Stimulated activated CD8-positive, alpha-beta memory T cell treated with anti-CD3 and anti-CD28 coated beads, Interleukin-4, amount 100 ng/mL, for 4 hours (primary cell): ENCODE measurements at places on chromosomes 4 and X.

GRCh38 chr4:169900241-169900845 lies 125.9 kb downstream of the MFAP3L start:
- DNase-seq, result no peak

DNA sequence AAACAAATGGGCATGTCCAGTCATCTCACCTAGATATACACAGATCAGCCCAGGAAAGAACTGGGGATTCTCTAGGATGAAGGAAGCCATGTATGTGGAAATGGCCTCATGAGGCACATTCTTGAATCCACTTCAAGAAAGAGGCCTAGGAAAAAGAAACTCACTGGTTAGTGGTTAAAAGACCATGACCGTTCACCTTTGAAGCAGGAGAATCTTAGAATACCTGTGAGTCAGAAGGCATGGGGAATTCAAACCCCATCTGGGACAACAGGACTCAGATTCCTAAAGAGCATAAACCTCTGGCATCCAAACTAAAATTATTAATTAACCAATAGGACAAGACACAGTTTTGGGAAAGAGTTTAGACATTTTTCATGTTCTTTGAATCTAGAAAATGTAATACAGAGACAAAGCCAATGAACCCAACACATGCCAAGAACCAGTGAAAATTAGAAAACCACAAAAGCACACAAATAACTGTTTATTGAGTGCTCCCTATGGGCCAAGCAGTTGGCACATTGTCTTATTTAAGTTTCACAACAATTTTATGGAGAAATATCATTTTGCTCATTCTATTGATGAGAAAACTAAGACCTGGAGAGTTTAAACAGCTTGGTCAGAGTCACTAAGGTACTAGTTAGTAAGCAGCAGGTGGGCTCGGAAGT lies 97.5 kb downstream of the NPNT start:
- DNase-seq, result no peak

GRCh38 chrX:20263474-20263873 lies 3.2 kb downstream of the RPS6KA3 start:
- DNase-seq, result no peak

DNA sequence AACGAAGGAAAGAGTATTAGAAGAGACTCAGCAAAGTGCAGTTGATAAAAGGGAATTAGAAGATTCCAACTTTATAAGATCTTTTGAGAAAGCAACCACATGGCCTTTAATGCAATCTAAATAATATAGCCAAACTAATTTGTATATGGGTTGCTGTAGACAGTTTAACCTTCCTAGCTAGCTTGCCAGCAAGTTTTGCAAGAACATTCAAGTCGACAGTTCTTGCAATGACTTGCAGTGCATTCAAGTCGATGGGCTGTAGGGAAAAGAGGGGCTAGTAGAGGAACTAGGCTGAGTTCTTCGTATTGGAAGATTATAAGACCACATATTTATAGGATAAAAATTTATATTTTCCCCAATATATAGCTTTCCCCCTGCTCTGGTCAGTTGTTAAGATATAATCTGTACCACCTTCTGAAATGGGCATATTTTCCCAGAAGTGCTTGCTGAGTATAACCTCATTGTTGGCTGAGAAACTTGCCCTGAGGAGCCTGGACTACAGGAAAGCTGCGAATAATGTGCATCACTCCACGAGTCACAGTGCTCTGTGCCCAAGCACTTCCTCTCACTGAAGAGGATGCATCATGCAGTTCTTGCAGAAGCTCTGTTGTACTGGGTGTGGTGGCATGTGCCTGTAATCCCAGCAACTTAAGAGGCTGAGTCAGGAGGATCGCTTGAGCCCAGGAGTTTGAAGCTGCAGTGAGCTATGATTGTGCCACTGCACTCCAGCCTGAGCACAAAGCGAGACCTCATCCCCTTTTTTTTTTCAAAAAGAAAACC lies 56.7 kb downstream of the DOCK11 start:
- DNase-seq, result no peak

- DNase-seq, result peak; percentile 16
Observed at GRCh38 chr4:123564758-123565346, 168.3 kb downstream of the SPRY1 start.

GRCh38 chr4:70559924-70560323 lies 32.1 kb upstream of the AMBN start:
- DNase-seq, result no peak

DNA sequence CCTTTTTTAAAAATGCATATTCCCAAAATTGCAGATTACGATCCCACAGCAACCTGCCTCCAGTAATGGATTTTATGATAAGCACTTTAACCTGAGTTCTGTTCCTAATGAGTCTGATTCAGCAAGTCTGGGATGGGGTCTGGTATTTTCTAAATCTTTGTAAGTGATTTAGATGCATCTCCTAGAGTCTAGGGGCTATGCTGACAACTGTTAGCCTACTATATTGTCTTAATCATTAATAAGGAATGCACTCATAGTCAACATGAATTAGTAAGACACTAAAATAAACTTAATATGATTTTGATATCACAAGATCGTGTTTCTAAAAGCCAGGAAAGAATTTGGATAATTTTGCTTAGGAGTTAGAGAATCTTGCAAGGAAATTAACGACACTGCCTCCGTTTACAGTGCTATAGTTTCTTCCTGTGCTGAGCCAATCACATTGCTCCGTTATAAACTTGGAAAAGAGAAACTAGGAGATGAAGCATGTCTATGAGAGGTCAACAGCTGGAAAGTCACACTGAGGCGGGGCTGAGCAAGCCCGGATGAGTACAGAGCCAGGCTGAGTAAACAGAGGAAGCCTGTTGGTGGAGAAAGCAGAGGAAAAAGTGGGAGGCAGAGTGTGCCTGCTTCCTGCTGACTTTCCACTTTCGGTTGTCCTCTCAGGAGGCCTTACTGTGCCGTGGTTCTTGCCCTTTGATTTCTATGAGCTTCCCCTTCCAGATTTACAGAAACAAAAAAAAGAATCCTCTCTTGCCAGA lies 5.4 kb downstream of the SCARB2 start:
- no peak for DNase-seq

GRCh38 chr4:126701756-126702155 lies 931.0 kb upstream of the INTU start:
- DNase-seq, result no peak

GRCh38 chr4:172305698-172306097 lies 492.5 kb downstream of the GALNTL6 start:
- no peak for DNase-seq

DNA sequence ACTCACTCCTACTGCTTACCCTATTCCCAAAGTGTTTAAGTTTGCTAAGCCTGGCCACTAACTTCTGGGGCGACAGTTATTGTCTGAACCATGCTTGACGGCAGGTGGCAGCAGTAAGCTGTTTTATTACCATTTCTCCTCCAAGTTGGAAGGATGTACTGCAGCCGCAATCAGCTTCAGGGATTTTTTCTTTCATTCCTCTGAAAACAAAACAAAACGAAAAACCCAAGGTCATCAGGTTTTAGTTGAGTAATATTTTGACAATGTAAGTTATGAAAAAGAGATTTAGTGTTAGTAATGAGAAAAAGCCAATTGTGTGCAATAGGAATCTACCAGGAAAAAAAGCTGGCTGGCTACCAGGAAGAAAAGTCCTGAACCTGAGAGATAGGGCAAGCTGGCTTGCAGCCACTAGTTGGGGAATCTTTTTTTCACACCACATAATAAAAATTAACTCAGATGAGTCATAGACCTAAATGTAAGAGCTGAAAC lies 13.2 kb upstream of the RAB9B start:
- peak; percentile 1 for DNase-seq

GRCh38 chr4:61571761-61572559 lies 371.8 kb downstream of the ADGRL3 start:
- no peak for DNase-seq

DNA sequence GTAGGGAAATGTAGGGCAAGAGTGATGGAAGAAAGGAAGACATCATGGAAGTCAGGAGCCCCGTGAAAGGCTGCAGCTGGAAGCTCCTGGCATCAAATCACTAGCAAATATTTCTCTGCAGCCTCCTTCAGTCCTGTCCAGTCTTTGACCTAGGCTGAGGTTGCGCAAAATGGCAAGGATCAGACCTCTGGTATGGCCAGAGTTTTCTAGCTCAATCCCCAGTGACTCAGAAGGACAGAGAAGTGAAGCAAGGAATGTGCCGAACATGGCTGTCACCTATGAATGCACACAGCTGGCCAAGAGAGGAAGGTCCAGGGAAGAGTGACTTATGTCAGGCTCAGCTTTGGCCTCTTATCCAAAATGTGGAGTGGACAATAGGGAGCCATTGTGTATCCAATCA lies 71.1 kb upstream of the PHOX2B start:
- DNase-seq, result no peak

GRCh38 chr4:75514131-75514948 lies at the start of the genes RCHY1 and THAP6:
RCHY1 (minus strand) TSS chr4:75514403; CDS start chr4:75514286, 117 bp downstream.
THAP6 (plus strand) TSS chr4:75514473; CDS start chr4:75515453, 980 bp downstream.
- peak; percentile 82 for DNase-seq

- DNase-seq, result no peak
Observed at GRCh38 chrX:55787063-55787462, 69.5 kb downstream of the RRAGB start.

GRCh38 chr4:3396600-3396999 lies 45.2 kb upstream of the HGFAC start:
- DNase-seq, result no peak

GRCh38 chr4:53015681-53016080 lies 153.6 kb downstream of the RASL11B start:
- DNase-seq, result no peak

DNA sequence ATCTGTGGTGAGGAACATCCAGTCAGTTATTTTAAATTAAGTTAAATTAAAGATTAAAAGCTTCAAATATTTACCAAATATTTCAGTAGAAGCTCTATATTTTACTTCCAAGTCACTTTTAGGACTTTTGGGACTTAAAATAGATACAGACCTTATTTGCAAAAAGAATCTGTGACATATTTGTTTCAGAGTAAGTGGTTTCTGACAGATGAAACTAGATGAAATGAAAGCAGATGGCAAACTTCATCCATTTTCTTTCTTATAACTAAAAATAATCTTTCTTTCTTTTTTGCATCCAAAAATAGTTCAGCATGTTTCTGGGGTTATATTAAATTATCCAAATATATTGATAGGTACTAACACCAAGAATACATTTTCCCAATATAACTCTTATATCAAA lies 6.6 kb upstream of the UTP3 start:
- DNase-seq, result no peak

DNA sequence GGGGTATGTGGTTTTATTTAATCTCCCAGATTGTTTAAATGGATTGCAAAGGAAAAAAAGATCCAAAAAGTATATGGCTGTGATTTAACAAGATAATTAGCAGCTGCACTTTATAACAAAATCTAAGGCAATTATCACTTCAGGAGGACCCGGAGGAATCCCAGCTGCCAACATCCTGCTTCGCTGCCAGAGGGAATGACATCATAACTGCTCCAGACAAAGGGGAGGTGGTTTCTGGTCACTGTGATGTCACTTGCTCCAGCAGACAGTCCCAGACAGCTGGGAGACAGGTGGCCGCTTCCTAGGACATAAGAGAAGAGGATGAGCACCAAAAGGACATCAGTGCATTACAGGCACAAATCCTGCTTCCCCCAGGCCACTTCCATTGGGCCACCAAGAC lies 371.0 kb downstream of the BCOR start:
- no peak for DNase-seq

GRCh38 chr4:119038116-119038841 lies 97.4 kb upstream of the MYOZ2 start:
- DNase-seq, result no peak

DNA sequence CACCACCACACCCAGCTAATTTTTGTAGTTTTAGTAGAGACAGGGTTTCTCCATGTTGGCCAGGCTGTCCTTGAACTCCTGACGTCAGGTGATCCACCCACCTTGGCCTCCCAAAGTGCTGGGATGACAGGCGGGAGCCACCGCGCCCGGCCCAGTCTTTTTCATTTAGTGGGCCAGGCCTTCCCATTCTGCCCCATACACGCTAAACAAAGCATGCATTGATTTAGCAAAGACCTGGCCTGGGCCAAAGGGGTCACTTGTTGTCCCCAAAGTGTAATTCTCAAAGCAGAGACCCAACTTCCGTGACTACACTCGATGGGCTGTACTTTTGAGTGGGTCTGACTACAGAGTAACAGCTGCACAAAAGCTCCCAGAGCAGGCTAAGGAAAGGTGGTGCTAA lies 29.2 kb downstream of the CNGA2 start:
- no peak for DNase-seq

- DNase-seq, result no peak
Observed at GRCh38 chr4:110668463-110669235, 45.8 kb upstream of the PITX2 start.

- DNase-seq, result no peak
Observed at GRCh38 chr4:176002007-176002613, 63.5 kb upstream of the WDR17 start.

DNA sequence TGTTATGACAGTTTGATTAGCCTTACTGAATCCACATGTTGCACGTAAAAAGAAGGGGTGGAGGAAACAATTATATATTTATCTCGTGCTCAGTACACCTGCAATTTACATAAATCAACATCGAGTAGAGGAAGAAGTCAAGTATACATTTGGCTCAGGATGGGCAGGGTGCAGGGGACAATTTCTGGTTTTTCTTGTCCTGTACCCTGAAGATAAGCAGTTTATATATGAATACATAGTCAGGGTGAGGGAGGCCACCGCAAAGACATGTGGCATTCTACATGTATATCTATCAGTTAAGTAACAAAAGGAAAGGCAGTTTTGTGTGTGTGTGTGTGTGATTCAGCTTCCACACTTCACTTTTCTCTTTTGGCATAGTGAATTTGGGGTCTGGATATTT lies 11.1 kb upstream of the EREG start:
- DNase-seq, result no peak

DNA sequence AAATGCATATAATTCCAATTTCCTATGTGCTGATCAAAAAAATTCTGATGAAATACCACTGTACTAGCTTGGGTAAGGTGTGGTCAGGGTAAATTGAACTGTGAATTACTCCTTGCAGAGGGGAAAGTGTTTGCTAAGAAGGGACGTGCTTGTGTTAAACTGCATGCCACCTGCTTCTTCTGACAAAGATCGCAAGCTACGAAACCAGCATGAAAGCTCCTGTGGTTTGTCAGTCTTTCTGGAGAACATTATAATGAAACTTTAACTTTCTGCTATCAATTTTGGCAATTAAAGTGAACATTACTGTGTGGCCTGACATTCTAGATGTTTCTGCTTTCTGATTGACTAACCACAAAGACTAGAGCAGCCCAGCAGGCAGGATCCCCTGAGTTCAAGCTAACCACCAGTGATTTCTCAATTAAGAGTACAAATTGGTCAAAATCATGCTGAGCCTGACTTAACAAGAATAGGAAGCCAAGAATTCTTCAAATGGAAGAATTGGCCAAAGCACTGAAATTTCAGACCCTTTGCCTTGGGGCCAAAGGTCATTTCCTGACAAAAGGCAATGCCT lies 239.0 kb downstream of the SLITRK2 start:
- DNase-seq, result no peak

- no peak for DNase-seq
Observed at GRCh38 chr4:77121736-77122240, 35.2 kb upstream of the CCNG2 start.
